ENCODE measurements at places on chromosomes 5 and 9.

- DNase-seq = no peak
These were observed 31.5 kb downstream of the LNPEP start for GRCh38 chr5:96967400-96967799.

DNA sequence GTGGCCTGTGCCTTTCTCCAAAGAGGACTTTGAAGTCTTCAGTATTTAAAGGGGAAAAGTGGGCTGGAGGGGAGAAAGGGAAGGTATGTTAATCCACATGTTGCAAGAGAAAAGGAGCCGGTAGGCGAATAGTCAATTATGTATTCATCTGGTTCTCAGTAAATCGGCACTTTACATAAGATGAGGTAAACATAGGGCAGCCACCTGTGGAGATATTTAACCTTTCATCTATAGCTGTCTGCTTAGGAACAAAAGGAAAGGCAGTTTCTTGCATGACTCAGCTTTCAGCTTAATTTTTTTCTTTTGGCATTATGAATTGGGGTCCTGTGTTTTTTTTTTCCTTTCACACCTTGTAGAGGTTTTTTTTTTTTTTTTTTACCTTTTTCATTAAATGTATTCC, 42.2 kb downstream of the FGD3 start:
- no peak for DNase-seq

- DNase-seq = no peak
These were observed 142.5 kb upstream of the LPAR1 start for GRCh38 chr9:111180811-111181210.

DNA sequence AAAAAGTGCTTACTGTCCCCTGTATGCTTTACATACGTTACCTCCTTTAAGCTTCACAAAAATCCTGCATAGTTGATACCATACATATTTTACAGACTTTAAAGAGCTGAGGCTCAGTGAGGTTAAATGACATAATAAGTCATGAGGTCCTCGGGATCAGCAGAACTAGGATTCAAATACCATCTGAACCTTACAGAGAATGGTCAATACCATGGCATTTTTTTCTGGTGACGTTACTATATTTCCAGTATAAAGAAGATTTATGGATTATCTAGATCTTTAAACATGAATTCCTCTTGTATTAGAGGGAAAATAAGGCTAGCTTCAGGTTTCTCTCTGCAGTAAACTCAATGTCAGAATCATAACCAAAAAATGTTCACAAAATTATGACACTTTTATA, 153.7 kb upstream of the GPR151 start:
- DNase-seq = no peak

DNA sequence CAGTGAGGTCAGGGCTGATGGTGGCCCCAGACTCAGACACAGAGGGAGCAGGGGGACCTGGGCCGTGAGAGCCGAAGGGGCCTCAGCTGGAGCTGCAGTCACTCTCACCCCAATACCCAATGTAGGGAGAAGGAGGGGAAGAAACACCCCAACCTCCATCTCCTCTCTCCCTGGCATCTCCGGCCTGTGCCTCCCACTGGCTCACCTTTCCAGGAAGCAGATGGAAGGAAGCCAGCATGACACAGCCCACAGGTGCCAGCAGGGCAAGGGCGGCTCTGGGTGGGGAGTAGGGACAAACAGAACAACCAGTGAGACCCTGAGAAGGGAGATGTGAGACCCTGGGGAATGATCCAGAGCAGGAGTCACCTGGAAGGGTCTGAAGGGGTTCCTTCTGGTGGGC, 3.0 kb upstream of the CRB2 start:
- DNase-seq = no peak
